ENCODE measurements at places on chromosomes 16 and 17. TPM values are rescaled to one million over a fixed set of nuclear protein-coding genes. Genes with fewer than 3 reads are reported as not detected.

C16orf74 gene
- total RNA-seq: 62.1 TPM

CLEC3A gene
- not detected for total RNA-seq

MGAT5B gene
- total RNA-seq: 0.14 TPM

SOST gene
- not detected for total RNA-seq

SALL1 gene
- not detected for total RNA-seq
